Activated CD8-positive, alpha-beta memory T cell treated with anti-CD3 and anti-CD28 coated beads for 48 hours (primary cell): ENCODE measurements at places on chromosomes 2 and 18.

DNA sequence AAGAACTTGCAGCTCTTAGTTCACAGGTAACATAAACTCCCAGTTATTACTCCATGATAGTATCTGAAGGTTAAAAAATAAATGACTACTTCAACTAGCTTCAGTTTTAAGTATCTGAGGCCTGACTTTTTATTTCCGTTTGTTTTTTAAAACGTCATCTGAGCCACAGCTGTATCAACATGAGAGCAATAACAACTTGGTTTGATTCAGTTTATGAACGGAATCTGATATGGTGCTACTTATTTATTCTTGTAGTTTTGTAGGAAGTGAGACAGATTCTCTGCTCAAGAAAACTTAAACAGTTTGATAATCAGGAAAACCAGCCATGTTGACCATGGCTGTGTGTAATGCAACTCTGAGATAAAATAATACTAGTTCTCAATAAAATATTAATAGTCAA, 34.9 kb downstream of the NAB1 start:
- DNase-seq = no peak

- DNase-seq = no peak
Observed at GRCh38 chr2:174874085-174874484, 109.8 kb upstream of the CHRNA1 start.

DNA sequence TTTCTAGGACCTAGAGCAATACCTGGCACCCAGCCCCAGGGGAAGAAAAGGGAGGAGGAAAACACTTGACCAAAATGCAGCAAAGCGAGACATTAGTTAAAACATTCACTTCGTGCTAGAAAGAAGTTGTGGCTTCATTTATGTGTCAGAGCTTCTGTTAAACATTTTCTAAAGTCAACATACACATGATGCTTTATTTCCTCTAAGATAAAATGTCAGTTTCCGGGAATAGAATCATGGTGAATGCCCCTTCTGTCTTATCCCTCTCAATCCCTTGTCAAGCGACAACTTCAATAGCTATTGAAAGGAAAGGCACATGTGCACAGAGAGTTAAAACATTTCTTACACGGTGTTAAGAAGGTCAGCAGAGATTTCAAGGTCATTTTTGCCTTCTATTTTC, 404.6 kb upstream of the CWC22 start:
- DNase-seq = no peak

- DNase-seq = no peak
Observed at GRCh38 chr2:242056785-242057184, 187.3 kb downstream of the RTP5 start.

DNA sequence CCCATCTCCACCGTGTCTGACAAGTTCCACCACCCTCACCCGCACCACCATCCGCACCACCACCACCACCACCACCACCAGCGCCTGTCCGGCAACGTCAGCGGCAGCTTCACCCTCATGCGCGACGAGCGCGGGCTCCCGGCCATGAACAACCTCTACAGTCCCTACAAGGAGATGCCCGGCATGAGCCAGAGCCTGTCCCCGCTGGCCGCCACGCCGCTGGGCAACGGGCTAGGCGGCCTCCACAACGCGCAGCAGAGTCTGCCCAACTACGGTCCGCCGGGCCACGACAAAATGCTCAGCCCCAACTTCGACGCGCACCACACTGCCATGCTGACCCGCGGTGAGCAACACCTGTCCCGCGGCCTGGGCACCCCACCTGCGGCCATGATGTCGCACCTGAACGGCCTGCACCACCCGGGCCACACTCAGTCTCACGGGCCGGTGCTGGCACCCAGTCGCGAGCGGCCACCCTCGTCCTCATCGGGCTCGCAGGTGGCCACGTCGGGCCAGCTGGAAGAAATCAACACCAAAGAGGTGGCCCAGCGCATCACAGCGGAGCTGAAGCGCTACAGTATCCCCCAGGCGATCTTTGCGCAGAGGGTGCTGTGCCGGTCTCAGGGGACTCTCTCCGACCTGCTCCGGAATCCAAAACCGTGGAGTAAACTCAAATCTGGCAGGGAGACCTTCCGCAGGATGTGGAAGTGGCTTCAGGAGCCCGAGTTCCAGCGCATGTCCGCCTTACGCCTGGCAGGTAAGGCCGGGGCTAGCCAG, 1.2 kb downstream of the ONECUT2 start:
- no peak for DNase-seq

DNA sequence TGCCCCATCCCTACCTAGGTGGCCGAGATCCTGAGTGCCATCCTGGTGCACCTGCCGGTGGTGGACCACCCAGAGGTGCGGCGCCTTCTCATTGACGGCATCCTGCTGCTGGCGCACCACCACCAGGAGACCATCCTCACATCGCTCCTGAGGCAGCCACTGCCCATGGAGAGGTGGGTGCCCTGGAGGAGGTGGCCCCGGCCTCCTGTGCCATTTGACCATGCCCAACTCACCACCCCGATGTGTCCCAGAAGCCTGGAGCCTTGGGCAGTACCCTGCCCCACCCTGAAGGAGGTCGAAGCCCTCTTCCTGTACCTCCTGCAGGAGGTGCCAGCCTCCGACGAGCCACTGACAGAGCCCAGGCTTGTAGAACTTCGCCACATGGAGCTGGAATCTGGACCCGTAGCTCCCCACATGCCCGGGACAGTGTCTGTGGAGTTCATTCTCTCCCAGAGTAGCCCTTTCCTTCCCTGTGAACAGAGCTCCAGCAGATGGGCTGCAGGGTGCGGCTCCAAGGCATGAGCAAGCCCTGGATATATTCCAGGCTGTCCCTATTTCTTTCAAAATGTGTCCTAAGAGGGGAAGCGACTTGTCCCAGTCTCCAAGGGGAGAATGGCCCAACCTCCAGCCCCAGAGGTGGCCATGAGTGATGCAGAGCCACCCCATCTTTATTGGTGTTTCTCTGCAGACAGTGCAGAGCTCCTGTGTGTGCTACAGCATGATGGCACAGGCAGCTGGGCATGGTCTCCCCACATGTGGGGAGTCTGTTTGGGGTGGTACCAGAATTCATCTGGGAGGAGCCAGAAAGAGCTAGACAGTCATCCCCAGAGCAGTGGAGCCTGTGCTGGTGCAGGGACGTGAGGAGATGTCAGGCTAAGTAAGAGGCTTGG, 34.2 kb downstream of the HJURP start:
- DNase-seq = no peak

DNA sequence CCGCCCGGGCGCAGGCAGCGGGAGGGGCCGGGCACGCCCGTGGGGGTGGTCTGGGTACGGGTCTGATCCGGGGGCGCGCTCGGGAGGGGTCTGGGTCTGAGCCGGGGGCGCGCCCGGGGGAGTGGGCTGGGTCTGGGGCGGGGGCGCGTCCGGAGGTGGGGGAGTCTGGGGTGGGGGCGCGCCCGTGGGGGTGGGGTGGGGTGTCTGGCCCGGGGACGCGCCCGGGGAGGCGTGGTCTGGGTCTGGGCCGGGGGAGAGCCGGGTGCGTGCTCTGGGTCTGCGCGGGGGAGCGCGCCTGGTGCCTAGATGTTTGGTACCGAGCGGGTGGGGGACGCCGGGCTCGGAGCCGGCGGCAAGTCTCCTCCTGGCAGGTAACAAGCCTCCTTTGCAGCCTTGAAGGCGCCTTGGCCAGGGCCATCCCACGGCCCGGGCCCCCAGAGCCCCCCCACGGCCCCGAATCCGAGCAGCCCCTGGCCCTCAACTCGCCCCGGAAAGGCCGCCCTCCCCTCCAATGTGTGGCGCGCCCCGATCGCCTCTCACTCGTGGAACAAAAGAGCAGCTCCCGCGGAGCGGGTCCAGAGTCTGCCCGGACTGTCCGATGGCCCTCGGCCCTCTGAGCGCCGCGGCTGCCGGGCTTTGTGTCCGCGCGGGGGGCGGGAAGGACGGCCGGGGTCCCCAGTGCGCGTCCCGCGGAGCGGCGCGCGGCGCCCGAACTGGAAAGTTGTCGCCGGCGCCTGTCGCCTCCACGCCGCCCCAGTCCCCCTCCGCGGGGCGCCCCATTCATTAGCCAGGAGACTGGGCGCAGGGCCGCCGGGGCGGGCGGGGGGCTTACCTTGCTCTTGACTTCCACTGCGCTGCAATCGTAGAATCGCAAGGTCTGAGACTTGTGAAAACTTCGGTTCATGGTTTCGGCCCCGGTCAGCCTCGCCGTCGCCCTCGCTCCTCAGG, 595 bp downstream of the PARD6G start:
- no peak for DNase-seq

- DNase-seq = no peak
Observed at GRCh38 chr18:58169472-58169871, 125.4 kb downstream of the NEDD4L start.

GRCh38 chr2:109629867-109630266, 15.7 kb downstream of the SOWAHC start:
- DNase-seq = no peak
